ENCODE measurements at places on chromosomes 6 and 20.

- DNase-seq = no peak
Observed at GRCh38 chr6:116649129-116649528, 19.4 kb downstream of the ZUP1 start.

DNA sequence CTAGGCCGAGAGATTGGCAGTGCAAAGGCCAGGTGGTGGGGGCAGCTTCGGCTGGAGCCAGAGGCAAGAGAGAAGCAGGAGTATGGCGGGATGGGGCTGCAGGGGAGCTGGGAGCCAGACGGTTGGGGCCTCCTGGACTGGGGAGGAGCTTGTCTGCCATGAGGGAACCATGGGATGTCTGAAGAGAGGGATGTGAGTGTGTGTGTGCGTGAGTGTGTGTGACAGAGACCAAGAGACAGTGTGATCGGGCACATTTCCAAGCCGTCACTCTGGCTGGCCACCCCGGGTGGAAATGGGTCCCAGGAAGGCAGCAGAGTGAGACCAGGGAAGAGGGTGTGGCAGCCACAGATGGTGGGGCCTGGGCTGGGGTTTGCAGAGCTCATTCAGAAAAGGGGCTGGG, 13.8 kb downstream of the PHACTR3 start:
- no peak for DNase-seq

DNA sequence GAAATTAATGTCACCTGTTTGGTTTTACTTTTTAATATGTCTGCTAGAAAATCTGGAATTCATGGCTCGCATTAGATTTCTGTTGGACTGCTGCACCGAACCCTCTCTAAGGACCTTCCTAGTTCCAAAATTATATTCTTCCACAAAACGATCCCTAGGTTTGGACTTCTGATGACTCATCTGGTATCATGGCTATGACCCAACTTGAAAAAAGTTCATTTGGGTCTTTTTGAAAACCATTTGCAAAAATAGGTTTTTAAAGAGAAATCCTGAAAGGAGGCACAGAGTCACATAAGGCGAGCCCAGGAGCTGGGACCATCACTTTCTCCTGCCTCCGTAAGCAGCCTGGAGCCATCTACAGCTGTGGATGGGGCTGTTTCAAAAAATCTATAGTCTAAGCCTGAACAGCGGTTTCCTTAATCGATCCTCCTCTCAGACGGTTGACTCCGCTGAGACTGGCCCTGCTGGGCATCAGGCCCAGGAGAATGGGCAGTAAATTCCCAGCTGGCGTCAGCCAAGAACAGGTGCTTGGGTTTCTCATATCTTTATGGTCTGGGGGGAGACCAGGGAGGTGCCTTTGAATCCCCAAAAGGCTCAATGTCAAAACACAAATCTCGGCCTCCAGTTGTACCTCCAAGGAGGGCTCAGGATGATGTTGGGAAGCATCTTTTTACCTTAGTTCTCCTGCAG, 44.6 kb downstream of the SLC24A3 start:
- no peak for DNase-seq

GRCh38 chr20:40262219-40262618, 426.8 kb downstream of the MAFB start:
- no peak for DNase-seq

GRCh38 chr20:51473771-51474170, 68.7 kb downstream of the NFATC2 start:
- no peak for DNase-seq

DNA sequence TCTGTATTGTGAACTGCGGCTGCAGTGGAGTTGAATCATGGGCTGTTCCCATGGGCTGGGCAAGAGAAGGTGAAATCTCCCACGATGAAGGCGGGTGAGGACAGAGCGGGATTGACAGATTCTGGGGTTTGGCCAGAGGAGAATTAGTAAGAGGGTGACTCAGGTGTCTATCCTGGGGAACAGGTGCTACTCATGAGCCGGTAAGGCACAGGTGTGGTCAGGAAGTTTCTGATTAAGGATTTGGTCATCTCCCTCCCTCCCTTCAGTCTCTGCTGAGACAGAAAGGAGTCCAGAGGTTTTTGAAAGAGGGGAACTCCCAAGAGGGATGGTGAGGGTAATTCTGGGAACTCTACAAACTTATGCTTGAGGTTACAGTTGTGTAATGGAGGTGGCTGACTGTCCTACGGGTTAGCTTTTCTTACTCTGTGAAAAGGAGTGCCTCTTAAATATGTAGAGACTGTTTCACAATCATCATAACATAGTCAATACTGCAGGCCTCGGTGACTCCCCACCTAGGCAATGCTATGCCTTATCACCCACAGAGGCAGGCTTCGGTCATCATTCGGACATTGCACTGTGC, 31.5 kb downstream of the SERPINB1 start:
- DNase-seq = no peak

DNA sequence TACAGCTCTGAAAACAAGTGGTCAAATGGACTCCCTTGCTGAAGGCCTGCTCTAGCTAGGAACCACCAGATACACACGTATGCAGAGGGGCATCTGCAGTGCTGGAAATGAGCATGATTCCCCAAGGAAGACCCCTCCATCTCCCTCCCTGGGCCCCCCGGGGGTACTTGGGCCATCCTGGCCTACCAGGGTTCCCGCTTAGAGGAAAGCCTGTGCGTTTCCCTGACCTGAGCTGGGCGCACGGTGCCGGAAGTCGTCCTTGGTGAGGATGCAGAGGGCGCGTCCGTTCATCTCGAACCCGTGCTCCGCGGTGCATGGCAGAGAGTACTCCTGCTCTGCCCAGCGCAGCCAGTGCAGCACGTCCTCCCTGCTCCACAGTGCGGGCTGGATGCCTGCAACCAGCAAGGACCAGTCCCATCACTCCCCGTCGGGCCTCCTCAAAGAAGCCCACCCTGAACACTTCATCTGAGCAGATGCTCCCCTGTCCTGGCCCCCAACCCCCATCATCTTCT, 11.8 kb downstream of the ETV7 start:
- no peak for DNase-seq

- no peak for DNase-seq
Observed at GRCh38 chr6:14436592-14437132, 319.1 kb downstream of the CD83 start.

GRCh38 chr6:163260911-163261310, 153.6 kb upstream of the QKI start:
- DNase-seq = no peak

DNA sequence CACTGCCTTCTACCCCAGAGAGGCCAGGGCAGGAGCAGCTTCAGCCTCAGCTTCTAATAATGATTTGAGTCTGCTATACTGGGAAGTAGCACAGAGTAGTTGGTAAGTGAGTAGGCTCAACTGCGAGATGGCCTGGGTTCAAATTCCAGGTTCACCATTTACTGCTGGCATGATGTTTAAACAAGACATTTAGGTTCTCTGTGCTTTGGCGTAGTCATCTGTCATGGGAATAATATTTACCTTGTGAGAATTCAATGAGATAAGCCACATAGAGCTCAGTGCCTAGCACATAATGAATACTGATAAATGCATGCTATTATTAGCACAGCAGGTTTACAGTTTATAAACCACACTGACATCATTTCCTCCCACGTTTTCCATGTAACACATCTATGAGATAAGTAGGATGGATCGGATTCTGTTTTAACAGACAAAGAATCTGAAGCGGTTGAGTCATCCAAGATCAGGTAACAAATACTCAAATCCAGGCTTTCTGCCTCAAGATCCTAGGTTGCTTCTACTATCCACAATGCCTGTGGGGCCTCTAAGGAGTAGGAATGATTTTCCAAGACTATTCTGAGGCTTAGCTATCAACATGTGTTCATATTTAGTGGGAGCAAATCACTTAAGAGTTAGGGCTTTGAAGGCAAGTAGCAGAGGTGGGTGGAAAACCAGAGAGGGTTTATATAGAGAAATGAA, 72.9 kb upstream of the DTNBP1 start:
- DNase-seq = peak; percentile 25

- no peak for DNase-seq
Observed at GRCh38 chr20:32244150-32244823, 33.2 kb upstream of the KIF3B start.

GRCh38 chr20:4835244-4836177, 113.8 kb downstream of the PRND start:
- DNase-seq = no peak

GRCh38 chr20:12750221-12750620, 258.6 kb upstream of the SPTLC3 start:
- no peak for DNase-seq

- no peak for DNase-seq
Observed at GRCh38 chr6:4948781-4949450, 54.9 kb downstream of the RPP40 start.

GRCh38 chr20:63295846-63296245, 2.9 kb downstream of the COL20A1 start:
- DNase-seq = no peak

DNA sequence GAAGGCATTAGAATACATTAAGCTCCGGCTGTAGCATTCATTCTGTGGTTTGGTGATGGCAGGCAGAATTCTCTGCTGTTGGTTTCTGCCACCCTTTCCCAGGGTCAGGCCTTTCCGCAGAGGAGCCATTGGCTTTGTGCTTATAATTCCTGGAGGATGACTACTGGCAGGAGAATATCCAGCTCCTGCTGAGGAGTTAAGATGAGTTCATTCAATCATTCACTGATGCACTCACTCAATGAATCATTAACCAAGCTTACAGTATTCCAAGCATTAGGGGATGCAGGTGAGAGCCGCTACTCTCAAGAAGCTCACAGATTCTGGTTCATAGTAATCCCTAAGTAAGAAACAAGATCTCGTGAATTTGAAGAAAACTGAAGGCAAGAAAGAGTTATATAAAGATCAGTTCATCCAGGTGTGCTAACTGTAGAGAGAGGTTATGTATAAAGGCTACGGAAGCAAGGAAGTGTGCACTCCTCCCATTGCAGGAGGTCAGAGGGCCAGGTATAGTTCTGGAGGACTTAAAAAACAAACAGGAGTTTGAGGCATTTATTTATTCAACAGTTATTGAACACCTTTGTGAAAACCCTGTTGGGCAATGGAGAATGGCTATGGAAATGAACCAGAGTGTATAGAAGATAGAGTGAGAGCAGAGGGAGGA, 75.5 kb downstream of the HMGN3 start:
- no peak for DNase-seq

DNA sequence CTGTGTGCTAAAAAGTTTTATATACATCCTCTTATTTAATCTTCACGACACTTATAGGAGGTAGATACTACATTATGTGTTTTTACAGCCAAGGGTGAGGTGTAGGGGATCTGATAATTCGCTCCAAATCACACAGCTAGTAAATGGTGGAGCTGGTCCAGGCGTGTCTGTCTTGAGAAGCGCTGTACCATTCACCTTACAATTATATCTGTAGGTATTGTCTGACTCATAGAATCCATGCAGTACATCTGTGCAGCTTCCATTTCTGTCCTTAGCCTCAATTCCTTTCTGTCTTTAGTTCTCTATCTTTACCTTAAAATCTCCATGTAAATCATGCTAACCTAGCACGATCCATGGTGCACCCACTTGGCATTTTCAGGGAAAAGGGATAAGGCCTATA, 120.7 kb downstream of the CARMIL1 start:
- no peak for DNase-seq

GRCh38 chr6:53192682-53193188, 44.1 kb upstream of the GCM1 start:
- DNase-seq = no peak

- no peak for DNase-seq
Observed at GRCh38 chr6:143699430-143699825, 21.7 kb downstream of the PHACTR2 start.

- no peak for DNase-seq
Observed at GRCh38 chr6:79630380-79630882, 698 bp upstream of the SH3BGRL2 start.

DNA sequence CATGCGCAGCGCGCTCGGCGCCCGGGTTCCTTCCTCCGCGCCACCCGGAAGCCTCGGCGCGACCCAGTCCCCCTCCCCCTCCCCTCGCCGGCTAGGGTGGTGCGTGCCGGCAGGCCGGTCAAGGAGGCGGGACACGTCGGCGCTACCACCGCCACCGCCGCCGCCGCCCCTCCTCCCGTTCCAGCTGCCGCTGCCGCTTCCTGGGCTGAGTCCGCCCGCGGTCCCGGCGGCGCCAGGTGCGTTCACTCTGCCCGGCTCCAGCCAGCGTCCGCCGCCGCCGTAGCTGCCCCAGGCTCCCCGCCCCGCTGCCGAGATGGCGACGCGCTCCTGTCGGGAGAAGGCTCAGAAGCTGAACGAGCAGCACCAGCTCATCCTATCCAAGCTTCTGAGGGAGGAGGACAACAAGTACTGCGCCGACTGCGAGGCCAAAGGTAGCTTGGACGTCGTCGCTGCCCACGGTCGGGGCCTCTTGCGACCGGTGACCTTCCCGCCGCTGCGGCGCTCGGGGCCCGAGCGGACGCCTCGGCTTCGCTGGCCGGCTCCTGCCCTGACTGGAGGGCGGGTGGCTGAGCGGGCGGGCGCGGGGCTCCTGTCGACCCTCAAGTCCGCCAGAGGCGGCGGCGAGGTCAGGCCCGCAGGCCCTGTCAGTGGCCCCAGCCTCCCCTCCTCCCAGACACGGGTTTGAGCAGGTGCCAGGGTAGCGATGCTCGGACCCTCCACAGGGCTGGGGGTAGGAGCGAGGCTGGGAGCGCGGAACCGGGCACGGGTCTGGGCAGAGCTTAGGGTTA, at the start of gene SMAP1:
Gene SMAP1, plus strand, starts transcription at position 173 of the 788 bp plus-strand sequence. Its CDS starts 141 bp downstream, at position 314.
- peak; percentile 87 for DNase-seq

GRCh38 chr6:41371461-41371991, 36.1 kb downstream of the NCR2 start:
- no peak for DNase-seq

GRCh38 chr20:44464514-44464913, 11.2 kb upstream of the TTPAL start:
- DNase-seq = no peak

GRCh38 chr20:53837126-53837826, 233.1 kb downstream of the BCAS1 start:
- no peak for DNase-seq

GRCh38 chr6:16140607-16141006, 11.7 kb downstream of the MYLIP start:
- no peak for DNase-seq
